ENCODE measurements at places on chromosomes 5 and 9.

GRCh38 chr5:177472460-177473442 lies 683 bp downstream of the DBN1 start:
- peak; percentile 47 for DNase-seq

DNA sequence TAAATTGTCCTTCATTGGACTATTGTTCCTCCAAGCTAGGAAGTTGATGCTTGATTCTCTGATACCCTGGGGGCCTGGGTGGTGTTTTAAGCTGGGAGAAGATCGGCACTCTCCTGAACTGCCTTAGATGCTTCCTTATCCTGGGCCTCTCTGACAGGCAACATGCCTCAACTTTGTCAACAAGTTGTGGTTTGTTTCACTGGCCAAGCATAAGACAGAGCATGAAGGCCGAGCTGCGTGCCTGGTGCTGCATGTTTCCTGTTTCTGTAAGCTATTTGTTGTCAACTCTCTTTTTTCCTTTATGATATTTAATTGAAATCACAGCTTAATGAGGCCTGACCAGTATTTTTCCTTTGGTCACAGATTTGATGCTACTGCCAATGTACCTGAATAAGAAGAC lies 187.6 kb upstream of the TNC start:
- DNase-seq: no peak

DNA sequence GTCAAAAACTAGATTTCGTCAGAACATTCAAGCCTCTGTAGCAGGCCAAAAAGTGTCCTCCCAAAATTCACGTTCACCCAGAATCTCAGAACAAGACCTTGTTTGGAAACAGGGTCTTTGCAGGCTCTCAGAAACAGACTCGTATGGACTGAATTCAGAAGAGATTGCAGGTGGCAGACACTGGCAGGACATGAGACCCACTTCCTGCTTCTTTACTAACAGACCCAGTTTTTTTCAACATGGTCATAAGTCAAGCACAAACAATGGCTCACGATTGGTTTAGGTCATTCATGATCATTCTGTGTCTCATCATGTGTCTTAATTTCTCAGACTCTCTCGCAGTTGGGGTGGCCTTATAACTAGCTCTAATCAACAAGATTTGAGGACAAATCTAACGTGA lies 5.4 kb upstream of the TENT4A start:
- no peak for DNase-seq

GRCh38 chr5:67263656-67264408 lies 67.2 kb upstream of the CD180 start:
- no peak for DNase-seq

GRCh38 chr9:74973714-74974113 lies 21.0 kb upstream of the C9orf40 start:
- DNase-seq: no peak

DNA sequence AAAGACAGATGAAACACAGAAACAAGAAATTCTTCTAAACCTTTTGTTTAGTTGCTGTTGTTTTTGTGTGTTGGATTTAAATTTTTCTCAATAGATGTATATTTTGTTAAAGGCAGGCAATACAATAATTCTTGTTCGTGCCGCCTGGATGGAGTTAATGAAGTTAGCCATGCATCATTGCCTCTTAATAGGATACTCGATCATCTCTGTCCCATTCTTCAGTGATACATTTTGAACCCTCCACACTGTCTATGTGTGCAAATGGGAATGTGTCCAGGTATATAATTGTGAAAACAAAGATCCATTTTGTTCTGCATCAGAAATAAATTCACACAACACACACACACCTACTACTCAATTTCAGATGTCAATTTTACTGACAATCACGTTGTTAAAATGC lies 186.6 kb upstream of the ADAMTS16 start:
- DNase-seq: no peak

DNA sequence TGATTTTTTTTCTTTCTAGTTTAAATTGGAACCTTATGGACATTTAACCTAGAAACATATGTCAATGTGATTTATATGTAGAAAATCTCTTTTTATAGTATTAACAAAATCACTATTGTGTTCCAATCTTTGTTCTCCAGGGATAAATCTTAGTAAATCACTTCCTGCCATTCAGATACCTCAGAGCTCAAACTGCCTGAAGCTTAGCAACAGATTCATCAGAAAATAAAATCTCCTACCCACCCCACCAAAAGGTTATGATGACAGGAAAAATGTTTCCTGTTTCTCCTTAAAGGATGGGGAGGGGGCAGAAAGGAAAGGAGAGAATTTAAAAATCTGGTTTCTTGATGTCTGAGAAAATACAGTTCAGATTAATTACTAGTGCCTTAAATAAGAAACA lies 105.0 kb upstream of the TUT7 start:
- no peak for DNase-seq

GRCh38 chr5:107400328-107400727 lies 270.4 kb downstream of the EFNA5 start:
- no peak for DNase-seq

DNA sequence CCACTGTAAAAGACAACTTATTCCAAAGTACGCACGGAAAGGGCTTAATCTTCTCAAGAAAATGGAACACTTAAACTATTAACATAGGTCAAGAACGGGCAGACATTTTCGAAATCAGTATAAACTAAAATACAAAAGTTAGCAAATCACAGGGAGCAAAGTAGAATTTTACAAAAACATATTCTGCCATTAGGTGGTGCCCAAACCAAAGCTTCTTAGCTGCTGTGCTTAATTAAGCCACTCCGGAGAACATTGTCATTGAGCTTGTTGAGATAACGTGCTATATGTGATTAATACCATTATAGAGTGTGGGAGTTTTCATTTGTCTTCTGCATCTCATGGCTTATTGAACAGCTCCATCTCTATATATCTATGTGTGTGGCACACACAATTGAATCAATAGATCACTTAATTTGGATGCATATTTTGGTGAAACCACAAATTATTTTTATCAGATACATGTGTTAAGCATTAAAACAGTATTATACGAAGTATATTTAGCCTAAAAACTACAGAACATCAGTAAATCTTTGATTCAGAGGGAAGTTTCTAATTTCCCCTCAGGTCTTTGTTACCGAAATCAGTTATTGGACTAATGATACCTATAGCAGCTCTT lies 23.4 kb downstream of the UBLCP1 start:
- DNase-seq: peak; percentile 49

DNA sequence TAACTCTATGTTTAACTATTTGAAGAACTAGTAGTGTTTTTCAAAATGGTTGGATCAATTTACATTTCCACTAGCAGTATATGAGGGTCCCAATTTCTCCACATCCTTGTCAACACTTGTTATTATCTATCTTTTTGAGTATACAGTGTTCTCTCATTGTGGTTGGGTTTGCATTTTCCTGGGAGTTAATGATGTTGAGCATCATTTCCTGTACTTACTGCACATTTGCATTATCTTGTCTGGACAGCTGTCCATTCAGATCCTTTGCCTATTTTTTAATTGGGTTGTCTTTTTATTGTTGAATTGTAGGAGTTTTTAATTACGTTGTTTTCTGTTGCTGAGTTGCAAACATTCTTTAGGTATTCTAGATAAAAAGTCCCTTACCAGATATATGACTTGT lies 103.4 kb upstream of the LRRTM2 start:
- DNase-seq: no peak

DNA sequence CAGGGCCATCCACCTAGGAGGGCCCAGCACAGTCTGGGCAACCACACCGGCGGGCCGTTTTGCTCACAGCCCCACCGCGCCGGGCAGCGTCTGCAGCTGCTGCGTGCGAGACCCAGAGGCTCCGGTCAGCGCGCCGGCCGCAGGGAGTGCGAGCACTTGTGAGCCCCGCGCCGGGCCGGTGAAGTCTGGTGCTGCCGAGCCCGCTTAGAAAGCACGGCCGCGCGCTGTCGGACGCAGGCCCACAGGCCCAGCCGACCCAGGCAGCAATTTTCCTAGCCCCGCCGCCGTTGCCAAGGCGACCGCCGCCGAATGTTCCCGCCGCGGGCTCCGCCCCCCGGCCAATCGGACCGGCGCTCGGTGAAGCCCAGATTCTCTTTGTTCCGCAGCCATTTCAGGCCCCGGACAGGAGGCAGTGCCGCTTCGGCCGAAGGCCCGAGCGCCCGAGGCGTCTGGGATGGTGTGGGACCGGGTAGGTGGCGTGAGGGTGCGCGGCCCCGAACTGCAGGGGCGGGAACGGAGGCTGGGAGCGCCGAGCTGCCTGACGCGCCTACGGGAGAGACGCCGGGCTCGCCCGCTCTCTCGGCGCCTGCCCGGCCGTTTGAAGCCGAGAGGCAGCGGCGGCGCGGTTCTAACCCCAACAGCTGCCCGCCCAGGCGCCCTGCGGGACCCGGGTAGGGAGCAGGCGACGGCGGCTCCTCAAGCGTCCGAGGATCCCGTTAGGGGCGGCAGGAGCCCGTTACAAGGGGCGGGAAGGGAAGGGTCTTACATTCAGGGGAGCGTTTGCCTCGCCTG lies at the start of gene TNPO1:
TNPO1 (plus strand) TSS at position 378 of the 792 bp plus-strand sequence; CDS start at position 455, 77 bp downstream.
- DNase-seq: peak; percentile 92

DNA sequence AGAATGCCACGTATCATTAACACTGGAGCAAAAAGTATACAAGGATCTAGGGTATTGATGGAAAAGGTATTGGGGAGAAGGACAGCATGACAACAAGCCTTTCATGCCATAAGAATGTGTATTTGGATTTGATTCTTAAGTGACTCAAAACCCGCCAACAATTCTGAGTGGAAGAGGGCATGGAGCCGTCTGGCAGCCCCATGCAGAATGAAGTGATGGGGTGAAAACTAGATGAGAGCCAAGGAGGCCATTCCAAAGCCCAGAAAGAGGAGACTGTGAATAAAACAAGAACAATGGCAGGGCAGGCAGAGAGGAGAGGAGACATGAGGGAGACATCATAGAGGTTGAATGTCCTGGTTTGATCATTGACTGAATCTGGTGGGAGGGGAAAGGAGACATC lies 272.3 kb upstream of the WWC1 start:
- no peak for DNase-seq

DNA sequence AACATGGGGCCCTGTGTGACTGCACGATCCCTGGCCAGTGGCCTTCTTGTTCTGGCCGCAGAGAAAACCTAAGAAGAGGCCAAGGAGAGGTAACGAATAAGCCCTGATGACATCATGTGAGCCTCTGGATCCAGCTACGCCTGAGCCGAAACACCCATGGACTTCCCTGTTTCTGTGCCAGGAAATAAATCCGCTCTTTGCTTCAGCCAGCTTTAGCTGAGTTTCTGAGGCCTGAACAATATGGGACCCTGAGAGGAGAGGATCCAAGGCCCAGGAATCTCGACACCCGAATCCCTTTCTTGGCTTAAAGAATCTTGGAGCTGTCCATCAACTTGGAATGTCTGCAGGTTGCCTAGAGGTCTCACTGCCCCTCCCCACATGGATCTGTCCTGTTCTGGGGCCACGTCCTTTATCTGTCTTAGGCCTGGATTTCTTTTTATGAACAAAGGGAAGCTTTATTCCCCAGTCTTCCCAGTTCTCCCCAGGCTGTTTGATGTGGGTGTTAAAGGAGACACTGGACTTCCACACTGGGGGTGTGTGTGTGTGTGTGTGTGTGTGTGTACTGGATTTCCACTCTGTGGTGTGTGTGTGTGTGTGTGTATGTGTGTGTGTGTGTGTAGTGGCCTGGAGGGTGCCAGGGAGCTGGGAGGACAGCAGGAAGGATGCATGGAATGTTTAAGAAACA lies 13.7 kb downstream of the IER5L start:
- DNase-seq: no peak

DNA sequence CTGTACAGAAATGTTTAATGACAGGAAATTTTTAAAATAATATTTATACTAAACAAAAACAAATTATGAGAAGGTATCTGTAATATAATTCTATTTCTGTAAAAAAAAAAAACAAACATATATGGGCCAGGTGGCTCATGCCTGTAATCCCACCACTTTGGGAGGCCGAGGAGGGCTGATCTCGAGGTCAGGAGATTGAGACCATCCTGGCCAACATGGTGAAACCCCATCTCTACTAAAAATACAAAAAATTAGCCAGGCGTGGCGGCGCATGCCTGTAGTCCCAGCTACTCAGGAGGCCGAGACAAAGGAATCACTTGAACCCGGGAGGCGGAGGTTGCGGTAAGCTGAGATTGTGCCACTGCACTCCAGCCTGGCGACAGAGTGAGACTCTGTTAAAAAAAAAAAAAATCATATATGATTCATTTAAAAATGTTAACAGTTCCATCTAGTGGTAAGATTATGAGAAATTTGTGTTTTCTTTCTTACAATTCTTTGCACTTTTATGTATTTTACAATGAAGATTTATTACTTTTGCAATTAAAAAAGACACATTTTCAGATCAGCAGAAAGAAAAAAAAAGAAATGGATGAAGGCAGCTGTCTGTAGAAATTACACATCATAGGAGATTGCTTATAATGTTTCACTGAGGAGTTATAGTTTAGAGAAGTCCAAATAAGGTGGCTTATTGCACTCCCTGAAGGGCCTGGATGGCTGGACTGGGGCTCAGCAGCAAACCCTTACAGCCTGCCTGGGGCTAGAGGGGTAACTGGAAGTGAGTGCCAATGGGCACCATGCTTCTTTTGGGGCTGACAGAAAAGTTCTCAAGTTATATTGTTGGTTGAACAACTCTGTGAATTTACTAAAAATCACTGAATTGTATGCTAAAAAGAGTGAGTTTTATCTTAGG lies 20.3 kb downstream of the C9orf153 start:
- DNase-seq: no peak

DNA sequence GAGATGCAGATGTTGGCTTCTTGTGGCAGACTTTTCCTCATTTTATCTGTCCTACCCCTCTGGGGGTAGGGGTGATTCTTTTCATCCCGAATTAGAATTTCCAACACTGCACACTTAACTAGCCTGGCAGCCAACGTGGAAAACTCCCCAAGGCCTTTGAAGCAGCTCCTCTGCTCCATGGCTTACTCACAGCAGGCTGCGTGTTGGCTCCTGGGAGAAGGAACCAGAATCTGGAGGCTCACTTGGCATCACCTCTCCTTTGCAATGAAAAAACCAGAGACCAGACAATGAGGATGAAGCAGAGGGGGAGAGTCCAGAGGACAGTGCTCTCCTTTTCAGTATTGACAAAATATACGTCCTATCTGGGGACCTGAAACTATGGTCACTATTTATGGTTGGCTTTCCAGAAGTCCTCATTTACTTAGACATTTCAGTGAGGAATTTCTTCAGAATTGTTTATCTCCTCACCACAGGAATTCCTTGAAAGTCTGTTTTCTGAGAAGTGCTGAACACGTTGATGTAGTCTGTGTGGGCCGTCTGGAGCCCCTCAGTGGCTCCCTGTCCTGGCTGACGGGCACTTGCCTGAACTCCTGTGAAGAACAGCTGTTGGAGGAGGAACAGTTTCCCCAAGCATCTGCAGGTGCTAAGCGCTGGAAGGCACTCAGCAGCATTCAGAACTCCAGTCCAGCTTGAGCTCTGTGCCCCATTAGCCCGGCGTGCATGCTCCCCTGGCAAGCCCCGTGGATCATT lies 231.3 kb downstream of the RFK start:
- peak; percentile 72 for DNase-seq

- peak; percentile 33 for DNase-seq
Measured at GRCh38 chr5:81303563-81303962, 2.2 kb downstream of the ZCCHC9 start.

- DNase-seq: no peak
Measured at GRCh38 chr5:151338734-151339133, 8.6 kb downstream of the SLC36A2 start.

- DNase-seq: no peak
Measured at GRCh38 chr9:114035845-114036801, 42.0 kb downstream of the AMBP start.

Measured in fibroblast of skin of scalp (primary cell).